Renal cortex interstitium (tissue), 15 donors: ENCODE measurements at places on chromosomes 12 and 14. TPM values are rescaled to one million over a fixed set of nuclear protein-coding genes. Genes with fewer than 3 reads are reported as not detected.

Gene HOXC4
- 76.1 TPM for polyA plus RNA-seq

Gene NANOG
- polyA plus RNA-seq, result 0.17 TPM

Gene FAM90A1
- 1.3 TPM for polyA plus RNA-seq

Gene C12orf56
- 1.2 TPM for polyA plus RNA-seq

Gene NCAPD2
- 69.8 TPM for polyA plus RNA-seq

Gene AMN
- 52.1 TPM for polyA plus RNA-seq
